ENCODE measurements at places on chromosomes 3 and 15. TPM values are rescaled to one million over a fixed set of nuclear protein-coding genes. Genes with fewer than 3 reads are reported as not detected.

DNA sequence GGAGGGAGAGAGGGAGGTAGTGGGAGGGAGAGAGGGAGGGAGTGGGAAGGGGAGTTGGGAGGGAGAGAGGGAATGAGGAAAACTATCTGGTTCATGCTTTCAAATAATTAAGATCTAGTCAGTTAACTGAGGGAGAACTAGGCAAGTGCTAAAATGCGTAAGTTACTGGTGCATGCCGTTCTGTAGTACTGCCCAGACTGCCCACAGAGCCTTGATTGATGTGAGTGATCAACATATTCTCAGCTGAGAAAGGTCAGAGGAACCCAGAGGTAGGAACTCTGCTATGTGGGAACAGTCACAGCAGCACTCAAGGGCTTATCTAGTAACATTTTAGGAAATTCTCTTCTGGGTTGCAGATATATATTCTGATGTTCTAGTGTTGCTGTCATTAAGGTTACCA is 149.8 kb upstream of the ROBO1 start:
- H3K36me3 ChIP-seq = no peaks in the 10 kb centered on the region
- no peak overlapping the region for H3K27ac ChIP-seq
- H3K27me3 ChIP-seq = no peaks in the 10 kb centered on the region

GRCh38 chr3:99023590-99024192 is 122.2 kb upstream of the DCBLD2 start:
- H3K4me1 ChIP-seq = no peaks in the 10 kb centered on the region
- no peaks in the 10 kb centered on the region for H3K36me3 ChIP-seq
- no peak for DNase-seq
- no peak overlapping the region for H3K27ac ChIP-seq

- H3K36me3 ChIP-seq = peaks cover 10% of the 10 kb centered on the region
- DNase-seq = no peak
- H3K27me3 ChIP-seq = no peaks in the 10 kb centered on the region
- H3K4me1 ChIP-seq = peaks cover 16% of the 10 kb centered on the region
- H3K4me3 ChIP-seq = no peak overlapping the region
These were observed 2.8 kb upstream of the RPL24 start for GRCh38 chr3:101689286-101689685.

DNA sequence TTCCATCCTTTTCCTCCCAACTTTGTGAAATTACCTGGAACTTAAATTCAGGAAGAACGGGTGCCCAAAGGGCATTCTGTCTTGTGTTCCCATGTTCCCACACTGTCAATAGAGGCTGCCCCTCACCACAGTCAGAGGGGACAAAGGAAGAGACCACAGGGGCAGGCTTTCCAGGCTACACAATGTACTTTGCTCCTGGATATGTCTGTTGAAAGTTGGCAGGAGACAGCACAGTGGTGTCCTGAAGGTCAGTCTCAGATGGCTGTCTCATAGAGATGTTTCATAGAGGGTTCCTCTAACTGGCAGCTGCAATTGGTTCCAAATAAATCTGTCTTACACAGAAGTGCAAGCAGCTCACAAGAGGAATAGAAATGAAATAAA is 107.8 kb upstream of the TGFBR2 start:
- H3K27ac ChIP-seq = no peak overlapping the region
- no peaks in the 10 kb centered on the region for H3K36me3 ChIP-seq
- no peak for DNase-seq
- no peaks in the 10 kb centered on the region for H3K27me3 ChIP-seq
- H3K4me3 ChIP-seq = no peak overlapping the region

DNA sequence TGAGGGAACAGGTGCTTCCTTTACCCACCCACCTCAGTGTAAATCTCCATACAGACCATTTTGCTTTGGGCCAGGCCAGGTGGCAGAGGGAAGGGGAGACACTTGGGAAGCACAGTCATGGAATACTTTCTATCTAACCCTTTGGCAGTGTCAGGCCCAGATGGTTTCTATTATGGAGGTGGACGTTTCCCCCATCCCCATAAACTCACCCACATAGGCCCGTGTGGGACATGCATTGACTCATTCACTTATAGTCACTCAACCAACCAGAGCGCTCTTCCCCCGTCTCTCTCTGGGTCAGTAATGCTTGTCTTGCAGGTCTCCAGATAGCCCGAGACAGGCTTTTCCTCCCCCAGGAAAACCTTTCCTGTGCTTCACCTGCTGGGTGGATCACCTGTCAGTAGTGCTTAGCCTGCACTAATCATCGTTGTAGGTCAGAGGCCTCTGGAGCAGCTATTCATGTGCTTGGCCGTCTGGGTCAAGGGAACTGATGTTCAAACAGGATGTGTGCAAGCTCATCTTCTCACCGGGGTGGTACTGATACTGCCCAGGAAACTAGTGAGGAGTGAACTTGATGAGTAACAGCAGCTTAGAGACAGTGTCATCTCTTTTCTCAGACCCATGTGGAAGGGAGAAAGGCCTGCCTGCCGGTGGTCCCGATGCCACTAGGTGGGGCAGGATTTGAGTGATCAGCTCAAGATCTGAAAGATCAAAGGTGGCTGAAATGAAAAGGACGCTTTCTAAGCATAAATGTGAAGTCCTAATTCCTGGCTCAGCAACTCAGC is 67.1 kb downstream of the CEMIP start:
- no peak overlapping the region for H3K4me3 ChIP-seq
- H3K36me3 ChIP-seq = no peaks in the 10 kb centered on the region
- no peaks in the 10 kb centered on the region for H3K27me3 ChIP-seq
- H3K4me1 ChIP-seq = no peaks in the 10 kb centered on the region
- no peak overlapping the region for H3K27ac ChIP-seq

DNA sequence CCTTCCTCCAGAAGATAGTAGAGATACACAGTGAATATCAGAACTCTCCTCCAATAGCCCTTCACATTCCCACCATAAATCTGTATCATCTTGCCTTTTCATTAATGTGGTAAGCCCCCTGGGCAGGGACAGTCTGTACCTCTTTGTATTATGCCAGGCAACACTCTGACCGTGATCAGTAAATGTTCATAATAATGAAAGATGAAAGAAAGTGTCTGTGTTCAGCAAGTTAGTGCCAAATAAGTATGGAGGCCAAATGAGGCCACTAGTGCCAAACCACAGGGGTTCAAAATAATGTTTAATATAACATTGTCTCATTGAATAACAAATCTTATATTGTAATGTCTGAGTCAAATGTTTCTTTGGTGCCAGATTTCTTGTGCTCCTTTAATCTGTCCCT is 104.3 kb downstream of the CMSS1 start:
- H3K27ac ChIP-seq = no peak overlapping the region
- H3K36me3 ChIP-seq = no peaks in the 10 kb centered on the region
- H3K4me3 ChIP-seq = no peak overlapping the region
- H3K27me3 ChIP-seq = no peaks in the 10 kb centered on the region
- H3K4me1 ChIP-seq = no peaks in the 10 kb centered on the region
- DNase-seq = no peak

GRCh38 chr3:178532476-178532875 is 3.8 kb upstream of the KCNMB2 start:
- no peak overlapping the region for H3K27ac ChIP-seq
- no peaks in the 10 kb centered on the region for H3K4me1 ChIP-seq
- no peak overlapping the region for H3K4me3 ChIP-seq
- no peaks in the 10 kb centered on the region for H3K36me3 ChIP-seq
- no peak for DNase-seq

DNA sequence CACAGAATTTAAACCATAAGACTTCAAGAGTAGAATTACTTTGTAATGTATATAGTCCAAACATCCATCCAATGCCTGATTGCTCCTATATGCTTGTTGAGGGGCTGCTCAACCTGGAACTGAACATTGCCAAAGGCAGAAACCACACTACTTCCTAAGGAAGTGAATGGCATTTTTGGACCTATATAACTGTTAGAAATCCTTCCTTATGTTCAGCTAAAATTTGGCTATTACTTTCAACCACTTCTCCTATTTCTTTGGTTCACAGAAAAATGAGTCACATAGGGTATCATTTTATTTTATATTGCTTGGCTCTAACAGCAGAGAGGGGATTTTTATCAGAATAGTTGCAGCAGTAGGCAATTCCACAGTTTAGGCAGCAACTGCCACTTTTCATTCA is 342.1 kb downstream of the SLC9A9 start:
- H3K36me3 ChIP-seq = no peaks in the 10 kb centered on the region
- no peak overlapping the region for H3K4me3 ChIP-seq
- no peaks in the 10 kb centered on the region for H3K4me1 ChIP-seq
- DNase-seq = no peak
- no peak overlapping the region for H3K27ac ChIP-seq

- no peaks in the 10 kb centered on the region for H3K4me1 ChIP-seq
- no peak for DNase-seq
- H3K27ac ChIP-seq = no peak overlapping the region
- H3K36me3 ChIP-seq = no peaks in the 10 kb centered on the region
- no peaks in the 10 kb centered on the region for H3K27me3 ChIP-seq
These were observed 170.1 kb downstream of the CNTN4 start for GRCh38 chr3:2268779-2269178.

DNA sequence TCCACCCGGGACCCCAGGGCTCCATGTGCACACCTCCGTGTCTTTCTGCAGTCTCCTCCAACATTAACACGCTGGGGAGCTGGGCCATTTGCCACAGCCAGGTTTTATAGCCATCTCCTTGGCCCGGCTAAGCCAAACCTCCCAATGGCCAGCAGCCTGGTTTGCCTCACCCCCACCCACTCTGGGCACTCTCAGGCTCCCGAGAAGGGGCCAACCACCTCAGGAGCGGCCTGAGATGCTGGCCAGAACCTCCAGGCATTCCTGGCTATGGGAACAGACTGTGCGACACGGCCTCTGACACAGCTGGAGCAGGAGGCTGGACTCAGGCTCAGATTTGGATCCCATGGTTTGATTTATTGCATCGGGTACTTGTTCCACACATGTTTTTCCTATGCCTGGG is 289.7 kb downstream of the RPLP1 start:
- no peak overlapping the region for H3K4me3 ChIP-seq
- no peak overlapping the region for H3K27ac ChIP-seq

- DNase-seq = no peak
- H3K36me3 ChIP-seq = no peaks in the 10 kb centered on the region
- H3K4me1 ChIP-seq = no peaks in the 10 kb centered on the region
- no peak overlapping the region for H3K4me3 ChIP-seq
These were observed 283.9 kb downstream of the TAFA4 start for GRCh38 chr3:68648494-68648893.

- no peak overlapping the region for H3K27ac ChIP-seq
- H3K4me1 ChIP-seq = no peaks in the 10 kb centered on the region
- H3K4me3 ChIP-seq = no peak overlapping the region
- no peaks in the 10 kb centered on the region for H3K36me3 ChIP-seq
- no peak for DNase-seq
These were observed 19.7 kb downstream of the BLOC1S6 start for GRCh38 chr15:45606841-45607240.

PRR23A gene
- not detected for total RNA-seq

IL5RA gene
- total RNA-seq = 0.73 TPM

Measured in T-cell (primary cell).